ENCODE measurements at places on chromosomes 13 and 19.
A peak's percentile ranks its signal among the peaks of the same experiment; 100 is the strongest.

DNA sequence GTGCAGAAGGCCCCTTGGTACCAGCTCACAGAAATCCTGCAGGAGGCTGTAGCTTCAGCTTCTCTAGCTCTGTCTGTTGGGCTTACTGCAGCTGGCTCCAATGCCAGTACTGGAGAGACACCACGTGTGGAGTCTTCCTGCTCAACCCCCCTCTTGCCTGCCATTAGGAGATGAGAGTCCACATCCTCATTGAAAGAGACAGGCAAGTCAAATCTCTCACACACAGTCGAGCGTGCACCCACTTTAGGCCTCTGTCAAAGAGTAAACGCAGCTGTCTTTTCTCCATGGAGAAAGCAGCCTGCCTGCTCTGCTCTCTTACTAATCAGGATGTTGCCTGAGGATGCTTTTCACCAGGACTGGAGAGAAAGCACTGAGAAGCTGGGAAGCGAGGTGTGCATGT is 523.0 kb upstream of the NBEA start:
- DNase-seq, result no peak

- no peak for DNase-seq
These were observed 61.5 kb downstream of the ZIC5 start for GRCh38 chr13:99909836-99910619.

DNA sequence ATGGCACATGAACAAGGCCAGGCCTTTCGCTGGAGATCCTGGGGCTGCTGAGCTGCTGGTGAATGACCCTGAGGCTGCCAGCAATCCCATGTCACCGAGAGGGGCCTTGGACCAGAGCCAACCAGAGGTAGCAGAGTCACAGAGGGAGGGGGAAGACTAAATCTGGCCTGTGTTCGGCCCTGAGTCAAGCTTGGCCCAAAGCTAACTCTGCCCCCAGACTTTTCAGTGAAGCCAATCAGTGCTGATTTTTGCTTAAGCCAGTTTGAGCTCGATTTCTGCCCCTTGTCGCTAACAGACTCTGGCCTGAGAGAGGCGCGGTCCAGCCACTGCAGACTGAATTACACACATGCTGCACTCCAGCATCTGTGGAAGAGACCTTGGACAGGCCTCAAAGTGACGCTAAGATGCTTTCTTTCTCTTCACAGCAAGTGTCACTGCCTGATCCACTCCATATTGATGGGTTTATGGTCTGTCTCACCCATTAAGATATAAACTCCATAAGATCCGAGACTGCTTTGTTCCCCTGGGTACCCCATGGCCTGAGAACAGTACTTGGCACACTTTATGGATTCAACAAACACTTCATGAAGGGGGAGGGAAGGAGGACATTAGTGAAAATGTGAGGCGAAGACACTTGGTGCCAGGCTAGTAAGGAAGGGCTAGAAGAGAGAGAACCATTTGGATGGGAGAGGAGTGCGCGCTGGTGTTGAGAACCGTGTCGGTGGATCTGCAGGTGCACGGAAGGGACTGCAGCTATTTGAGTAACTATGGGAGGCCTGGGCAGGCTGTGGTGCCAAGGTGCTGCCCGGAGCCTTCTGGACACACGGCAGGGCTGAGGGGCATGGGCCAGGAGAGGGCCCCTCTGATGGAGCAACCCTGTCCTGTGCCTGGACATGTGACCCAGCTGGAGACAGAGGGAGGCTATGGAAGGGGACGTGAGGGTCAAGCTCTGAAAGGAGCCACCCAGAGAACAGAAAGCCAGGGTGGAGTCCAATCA is 17.6 kb downstream of the RANBP3 start:
- no peak for DNase-seq

- no peak for DNase-seq
These were observed 257.8 kb downstream of the EFNB2 start for GRCh38 chr13:106277484-106278154.

- no peak for DNase-seq
These were observed 396.9 kb downstream of the KCNRG start for GRCh38 chr13:50412046-50412617.

DNA sequence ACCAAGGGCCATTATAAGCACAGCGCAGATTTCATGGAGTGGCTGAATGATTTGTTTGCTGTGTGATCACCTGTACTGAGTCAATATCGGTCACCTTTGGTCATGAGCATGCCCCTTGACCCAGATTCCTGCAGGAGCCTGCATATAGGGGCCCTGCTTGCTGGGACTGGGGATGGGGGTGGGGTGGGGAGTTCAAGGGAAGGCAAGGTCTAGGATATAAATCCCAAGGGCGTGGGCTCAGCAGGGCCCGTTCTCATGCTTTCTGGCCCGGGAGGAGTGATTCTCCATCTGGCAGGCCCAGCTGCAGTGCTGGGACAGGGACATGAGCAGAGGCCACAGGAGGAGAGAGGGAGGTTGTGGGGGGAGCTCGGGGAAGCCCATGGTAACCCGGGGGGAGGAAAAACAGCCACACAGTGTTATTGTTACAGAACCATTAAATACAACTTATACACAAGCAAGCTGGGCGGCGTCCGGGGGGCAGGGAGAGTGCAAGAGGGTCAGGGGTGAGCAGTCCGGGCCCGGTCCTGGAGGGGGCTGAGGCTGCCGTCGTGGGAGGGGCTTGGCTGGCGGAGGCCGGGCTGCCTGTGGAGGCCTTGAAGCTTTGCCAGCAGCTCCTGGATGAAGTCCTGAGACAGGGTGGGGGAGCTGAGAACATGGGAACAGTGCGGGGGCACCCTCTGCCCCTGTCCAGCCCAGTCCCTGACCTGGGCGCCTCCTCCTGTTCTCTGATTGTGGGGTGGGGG is 5.2 kb downstream of the PPP1R14A start:
- DNase-seq, result no peak

DNA sequence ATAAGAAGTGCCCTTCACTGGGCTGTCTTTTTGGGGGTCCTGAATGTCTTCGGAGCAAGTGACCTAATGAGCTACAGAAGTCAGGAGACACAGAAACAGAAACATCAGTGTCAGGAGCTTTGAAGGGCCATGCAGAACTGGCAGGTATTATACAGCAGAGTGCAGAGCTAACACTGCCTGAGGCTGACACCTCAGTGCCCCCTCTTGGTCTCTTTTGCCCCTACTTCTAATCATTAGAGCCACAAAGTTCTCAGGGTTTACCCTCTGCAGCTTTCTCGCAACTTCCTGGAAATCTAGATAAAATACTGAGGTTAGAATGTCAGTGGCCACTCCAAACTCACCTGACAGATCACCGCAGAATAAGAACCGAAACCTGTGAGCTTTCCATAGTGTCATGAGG is 172.7 kb downstream of the B3GLCT start:
- no peak for DNase-seq

- no peak for DNase-seq
These were observed 22.0 kb upstream of the LRRC4B start for GRCh38 chr19:50590191-50590590.

DNA sequence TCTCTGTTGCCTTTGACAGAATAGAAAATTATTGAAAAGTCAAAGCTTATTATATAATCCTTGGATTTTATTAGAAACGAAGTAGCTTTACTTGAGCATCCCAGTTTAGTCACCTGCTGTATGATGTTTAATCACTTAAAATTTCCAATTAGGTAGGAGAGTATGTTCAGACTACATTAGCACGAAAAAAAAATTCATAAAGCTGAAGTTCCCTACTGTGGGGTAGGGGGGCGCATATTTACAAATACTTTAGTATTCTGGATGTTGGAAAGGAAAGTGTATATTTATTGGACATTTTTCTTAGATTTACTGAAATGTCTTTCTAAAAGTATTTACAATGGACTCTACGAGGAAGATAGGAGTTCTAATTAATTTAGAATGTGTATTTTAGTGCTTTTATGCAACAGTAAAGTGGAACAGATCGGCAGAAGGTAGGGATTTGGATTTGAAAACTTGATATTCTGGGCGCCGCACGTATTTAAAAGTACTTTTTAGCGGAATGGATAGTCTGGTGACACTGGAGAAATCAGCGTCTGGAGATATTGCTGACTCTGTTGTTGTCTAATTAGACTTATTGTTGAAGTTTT is 1.9 kb downstream of the CDK8 start:
- DNase-seq, result no peak

DNA sequence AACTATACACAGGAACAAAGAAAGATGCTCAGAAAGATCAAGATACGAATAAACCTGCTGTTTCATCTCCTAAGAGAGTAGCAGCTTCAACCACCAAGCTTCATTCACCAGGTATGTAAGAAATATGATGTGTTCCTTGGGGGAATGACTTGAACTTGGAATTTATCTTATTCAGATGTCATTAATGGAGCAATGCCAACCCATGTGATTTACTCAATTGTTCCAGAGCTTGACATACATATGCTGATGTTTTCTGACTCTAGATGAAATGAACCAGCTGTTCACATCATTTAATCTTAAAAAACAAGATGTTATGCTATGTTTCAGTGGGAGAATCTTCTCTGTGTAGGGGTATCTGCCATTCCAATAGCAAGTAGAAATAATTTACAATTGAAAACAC is 270.9 kb downstream of the SLC7A1 start:
- DNase-seq, result no peak

DNA sequence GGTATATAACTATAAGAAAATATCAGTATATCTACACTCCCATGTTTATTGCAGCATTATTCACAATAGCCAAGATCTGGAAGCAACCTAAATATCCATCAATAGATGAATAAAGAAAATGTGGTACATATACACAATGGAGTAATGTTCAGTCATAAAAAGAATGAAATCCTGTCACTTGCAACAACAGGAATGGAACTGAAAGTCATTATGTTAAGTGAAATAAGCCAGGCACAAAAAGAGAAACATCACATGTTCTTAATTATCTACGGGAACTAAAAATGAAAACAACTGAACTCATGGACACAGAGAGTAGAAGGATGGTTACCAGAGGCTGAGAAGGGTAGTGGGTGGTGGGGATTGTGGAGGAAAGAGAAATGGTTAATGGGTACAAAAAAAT is 665.2 kb downstream of the TBC1D4 start:
- no peak for DNase-seq

- peak; percentile 69 for DNase-seq
These were observed 68.6 kb downstream of the RASA3 start for GRCh38 chr13:114063545-114064449.

DNA sequence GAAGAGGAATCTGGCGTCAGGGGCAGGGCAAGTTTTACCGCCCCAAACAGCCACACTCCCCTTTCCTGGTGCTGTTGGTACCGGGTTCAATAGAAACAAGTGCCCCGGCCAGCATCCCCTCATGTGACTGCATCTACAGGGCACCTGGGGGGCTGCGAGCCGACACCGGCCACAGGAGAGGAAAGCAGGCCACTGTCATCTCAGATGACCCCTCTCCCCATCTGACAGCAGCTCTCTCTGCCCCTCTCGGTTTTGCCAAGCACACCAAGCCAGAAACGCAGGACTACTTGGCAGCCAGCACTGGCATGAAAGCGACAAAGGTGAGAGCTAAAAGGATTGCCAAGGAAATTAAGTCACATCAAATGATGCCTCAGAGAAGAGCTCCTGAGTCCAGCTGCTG is 37.1 kb downstream of the MLLT1 start:
- no peak for DNase-seq

DNA sequence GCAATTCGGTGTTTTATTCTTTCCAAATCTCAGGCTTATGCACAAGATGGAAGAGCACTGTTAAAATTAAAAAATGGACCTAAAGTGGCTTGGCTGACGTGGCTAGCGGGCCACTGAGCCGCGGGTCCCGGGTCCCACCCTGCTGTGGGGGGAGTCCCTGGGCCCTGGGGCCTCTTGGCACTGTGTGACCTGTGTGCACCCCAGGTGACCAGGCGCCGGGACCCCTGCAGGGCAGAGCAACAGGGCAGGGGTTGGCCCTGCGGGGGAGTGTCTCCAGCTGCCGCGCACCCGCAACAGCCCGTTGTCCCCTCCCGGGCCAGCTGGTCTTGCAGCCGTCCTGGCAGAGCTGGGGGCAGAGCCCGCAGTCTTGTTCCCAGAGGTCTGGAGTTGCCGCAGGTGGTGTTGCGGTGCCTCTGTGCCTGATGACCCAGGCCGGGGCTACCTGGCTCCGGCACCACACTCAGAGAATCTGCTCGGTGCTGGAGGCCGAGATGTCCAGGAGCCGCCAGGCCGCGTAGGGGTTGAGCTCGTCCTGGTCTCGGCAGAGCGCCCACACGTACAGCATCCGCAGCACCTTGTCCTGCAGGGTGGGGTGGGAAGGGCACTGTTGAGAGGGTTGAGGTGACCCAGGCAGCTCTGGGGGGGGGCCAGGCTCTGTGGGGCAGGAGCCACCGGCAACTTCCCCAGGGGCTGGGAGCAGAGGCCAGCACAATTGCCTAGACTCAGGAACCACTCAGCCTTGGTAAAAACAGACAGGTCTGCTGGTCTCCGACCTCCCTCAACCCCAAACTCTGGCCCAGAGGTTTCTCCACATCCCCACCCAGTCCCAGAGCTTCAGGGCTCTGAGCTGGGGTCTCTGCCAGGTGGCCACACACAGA is 1.0 kb upstream of the CTXN1 start:
- DNase-seq, result no peak

GRCh38 chr19:10096615-10096963 is 5.9 kb downstream of the ANGPTL6 start:
- no peak for DNase-seq

DNA sequence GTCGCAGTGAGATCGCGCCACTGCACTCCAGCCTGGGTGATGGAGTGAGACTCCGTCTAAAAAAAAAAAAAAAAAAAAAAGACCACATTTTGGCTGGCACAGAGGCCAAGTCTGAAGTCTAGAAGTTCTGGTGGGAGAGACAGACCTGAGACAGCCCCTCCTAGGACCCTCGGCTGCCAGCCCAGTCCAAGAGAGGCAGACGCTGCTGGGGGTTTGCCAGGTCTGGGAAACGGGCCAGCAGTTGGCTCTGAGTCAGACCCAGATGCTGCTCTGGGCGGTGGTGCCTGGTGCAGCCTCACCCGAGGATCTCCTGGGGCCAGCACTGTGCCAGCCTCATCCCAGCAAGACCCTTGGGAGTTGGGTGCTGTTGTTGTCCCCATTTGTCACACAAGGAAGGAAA is 5.8 kb downstream of the FCHO1 start:
- no peak for DNase-seq

DNA sequence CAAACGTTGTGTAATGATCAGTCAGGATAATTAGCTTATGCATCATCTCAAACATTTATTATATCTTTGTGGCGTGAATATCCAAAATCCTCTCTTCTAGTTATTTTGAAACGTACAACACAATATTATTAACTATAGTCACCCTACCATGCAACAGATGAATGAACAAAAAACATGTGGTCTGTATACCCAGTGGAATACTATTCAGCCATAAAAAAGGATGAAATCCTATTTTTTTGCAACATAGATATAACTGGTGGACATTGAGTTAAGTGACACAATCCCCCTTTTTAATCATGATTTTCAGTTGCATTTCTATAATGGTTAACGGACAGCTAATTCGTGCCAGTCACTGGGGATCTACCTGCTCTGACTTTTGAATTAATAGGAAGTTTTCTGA is 145.6 kb downstream of the SOX1 start:
- DNase-seq, result no peak

DNA sequence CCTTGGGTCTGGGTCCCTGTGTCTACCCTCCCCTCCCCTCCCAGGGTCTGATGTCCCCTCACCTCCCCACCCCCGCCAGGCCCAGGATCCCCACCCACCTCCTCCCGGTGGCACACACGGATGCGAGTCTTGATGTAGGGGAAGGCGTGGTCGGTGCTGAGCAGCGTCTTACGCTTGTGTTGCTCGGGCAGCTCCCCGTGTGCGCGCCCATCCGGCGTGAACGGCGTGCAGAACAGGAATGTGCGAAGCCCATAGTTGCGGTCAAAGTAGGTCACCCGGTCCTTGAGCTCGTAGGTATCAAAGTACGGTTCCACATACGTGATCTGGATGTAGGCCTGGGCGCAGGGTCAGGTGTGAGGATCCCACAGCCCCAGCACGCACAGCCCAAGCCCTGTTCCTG is 4.4 kb upstream of the KANK2 start:
- no peak for DNase-seq
